ENCODE measurements at places on chromosomes 11 and 22.

GRCh38 chr22:49540913-49541692, 286.6 kb downstream of the BRD1 start:
- no peaks in the 10 kb centered on the region for H3K36me3 ChIP-seq
- DNase-seq: no peak
- no peak overlapping the region for H3K4me3 ChIP-seq
- H3K27ac ChIP-seq: no peak overlapping the region
- no peaks in the 10 kb centered on the region for H3K27me3 ChIP-seq
- H3K4me1 ChIP-seq: no peaks in the 10 kb centered on the region

- no peak overlapping the region for H3K4me3 ChIP-seq
- H3K27ac ChIP-seq: no peak overlapping the region
- DNase-seq: no peak
- peaks cover 81% of the 10 kb centered on the region for H3K36me3 ChIP-seq
These were observed 66.5 kb upstream of the PITPNB start for GRCh38 chr22:27985323-27986275.

DNA sequence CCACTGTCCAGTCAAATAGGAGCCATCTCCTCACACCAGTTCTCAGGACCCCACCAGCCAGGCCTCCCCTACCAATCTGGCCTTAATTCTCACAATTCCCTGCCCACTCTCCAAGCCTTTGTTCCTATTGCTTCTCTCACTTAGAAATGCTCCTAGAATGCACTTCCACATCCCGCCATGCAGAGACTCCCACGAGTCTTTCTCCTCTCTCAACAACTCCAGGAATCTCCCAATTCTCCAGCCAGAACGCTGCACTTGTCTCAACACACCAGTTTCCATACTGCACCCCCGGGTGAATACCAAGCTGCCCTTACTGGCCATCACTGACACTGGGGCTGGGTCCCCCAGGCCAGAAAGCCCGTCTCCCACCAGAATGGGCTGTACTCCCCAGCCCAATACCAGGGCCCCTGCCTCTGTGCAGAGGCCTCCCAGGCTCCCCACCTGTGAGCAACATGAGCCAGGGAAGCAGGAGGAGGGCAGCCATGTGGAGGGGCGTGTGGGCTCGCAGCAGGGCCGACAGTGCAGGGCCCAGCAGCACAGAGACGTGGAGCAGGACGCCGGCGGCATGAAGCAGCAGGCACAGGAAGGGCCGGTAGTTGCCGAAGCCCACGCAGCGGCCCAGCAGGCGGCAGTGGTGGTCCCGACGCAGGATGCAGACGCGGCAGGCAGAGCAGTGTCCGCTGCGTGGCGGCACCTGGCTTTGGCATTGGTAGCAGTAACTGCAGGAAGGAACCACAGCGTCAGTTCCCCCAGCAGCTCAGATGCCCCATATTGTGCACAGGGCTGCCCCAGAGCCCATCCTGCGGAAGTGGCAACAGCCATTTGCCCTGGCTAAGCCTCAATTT, 2.4 kb downstream of the ZDHHC24 start:
- H3K4me3 ChIP-seq: no peak overlapping the region
- peak overlapping the region; percentile 81 for H3K27ac ChIP-seq
- no peaks in the 10 kb centered on the region for H3K27me3 ChIP-seq
- peaks cover 36% of the 10 kb centered on the region for H3K36me3 ChIP-seq
- peaks cover 32% of the 10 kb centered on the region for H3K4me1 ChIP-seq
- peak; percentile 82 for DNase-seq

DNA sequence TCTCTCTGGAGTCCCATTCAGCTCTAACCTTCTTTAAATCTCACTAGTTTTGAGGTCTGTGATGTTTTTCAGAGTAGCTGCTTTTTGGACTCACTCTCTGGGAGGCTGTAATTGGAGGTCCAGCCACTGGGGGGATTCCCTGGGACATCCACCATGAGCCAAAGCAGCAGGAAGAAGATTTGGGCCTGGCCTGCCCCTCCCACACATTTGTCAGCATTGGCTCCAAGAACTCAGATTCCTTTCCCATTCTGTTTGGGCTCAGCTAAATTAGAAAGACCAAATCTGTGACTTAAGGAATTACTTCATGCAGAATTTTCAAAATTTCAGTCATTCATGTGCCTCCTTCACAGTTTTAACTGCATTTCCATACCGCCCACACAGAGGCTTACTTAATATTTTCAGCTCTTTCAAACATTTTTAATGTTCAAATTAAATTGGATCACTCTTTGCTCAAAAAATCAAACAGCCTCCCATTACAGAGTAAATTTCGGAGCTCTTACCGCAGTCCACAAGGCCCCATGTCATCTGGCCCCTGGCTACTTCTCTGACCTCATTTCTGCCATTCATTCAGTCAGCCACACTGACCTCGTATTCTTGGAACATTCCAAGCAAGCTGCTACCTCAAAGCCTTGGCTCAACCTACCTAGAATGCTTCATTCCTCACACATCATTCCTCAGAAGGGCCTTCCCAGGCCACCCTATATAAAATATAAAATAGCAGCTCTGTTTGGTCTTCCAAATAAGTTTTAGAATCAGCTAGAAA, 54.5 kb upstream of the RRAS2 start:
- peak; percentile 60 for DNase-seq
- H3K4me1 ChIP-seq: peaks cover 88% of the 10 kb centered on the region
- no peaks in the 10 kb centered on the region for H3K27me3 ChIP-seq
- H3K36me3 ChIP-seq: no peaks in the 10 kb centered on the region

DNA sequence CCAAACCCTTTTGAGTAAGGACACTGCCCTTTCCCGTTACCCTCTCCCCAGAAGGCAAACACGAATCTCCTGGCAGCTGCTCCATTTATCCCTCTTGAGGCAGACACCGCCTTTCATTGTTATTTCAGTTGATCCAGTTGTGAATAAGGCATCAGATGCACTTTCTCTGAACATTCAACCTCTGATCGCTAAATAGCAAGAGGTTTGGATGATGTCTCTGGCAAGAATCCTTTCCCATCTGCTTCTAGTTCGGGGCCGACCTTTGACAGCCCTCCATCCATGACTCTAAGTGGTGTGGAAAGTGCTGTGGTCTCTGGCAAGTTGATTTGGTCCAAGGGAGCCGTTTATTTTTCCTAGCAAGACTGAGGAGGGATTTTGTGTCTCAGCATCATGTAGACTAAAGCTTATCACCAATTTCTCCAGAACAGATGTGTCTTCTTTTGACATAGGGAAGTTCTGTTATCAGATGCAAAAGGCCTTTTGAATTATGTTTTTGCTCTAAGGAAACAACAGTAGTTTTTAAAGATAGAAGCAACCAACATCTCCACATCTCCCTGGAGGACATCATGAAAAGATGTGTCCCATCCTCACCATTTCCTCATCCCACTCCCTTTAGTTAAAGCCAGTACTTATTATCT, 123.6 kb downstream of the CCDC34 start:
- no peak overlapping the region for H3K4me3 ChIP-seq
- DNase-seq: no peak
- H3K4me1 ChIP-seq: no peaks in the 10 kb centered on the region

GRCh38 chr11:3914805-3915204, 59.3 kb downstream of the STIM1 start:
- no peak overlapping the region for H3K27ac ChIP-seq
- no peaks in the 10 kb centered on the region for H3K27me3 ChIP-seq
- peaks cover 14% of the 10 kb centered on the region for H3K4me1 ChIP-seq
- no peak overlapping the region for H3K4me3 ChIP-seq
- H3K36me3 ChIP-seq: no peaks in the 10 kb centered on the region

- DNase-seq: no peak
- no peaks in the 10 kb centered on the region for H3K27me3 ChIP-seq
- H3K27ac ChIP-seq: no peak overlapping the region
These were observed 43.3 kb downstream of the MYEOV start for GRCh38 chr11:69337211-69337721.

GRCh38 chr11:7418061-7418460, 67.2 kb upstream of the OLFML1 start:
- H3K27ac ChIP-seq: no peak overlapping the region
- H3K4me3 ChIP-seq: no peak overlapping the region
- no peaks in the 10 kb centered on the region for H3K36me3 ChIP-seq
- H3K4me1 ChIP-seq: no peaks in the 10 kb centered on the region

DNA sequence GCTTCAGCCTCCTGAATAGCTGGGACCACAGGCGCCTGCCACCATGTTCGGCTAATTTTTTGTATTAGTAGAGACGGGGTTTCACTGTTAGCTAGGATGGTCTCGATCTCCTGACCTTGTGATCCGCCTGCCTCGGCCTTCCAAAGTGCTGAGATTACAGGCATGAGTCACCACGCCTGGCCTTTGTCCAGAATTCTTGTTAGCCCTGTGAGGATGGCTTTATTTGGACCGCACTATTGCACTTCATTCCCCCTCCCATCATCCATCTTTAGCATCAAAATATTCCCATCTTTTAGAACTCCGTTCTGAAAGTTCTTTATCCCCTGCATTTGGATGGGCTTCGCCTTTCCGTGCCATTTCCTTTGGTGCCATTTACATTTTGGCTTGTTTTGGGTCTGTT, 2.6 kb downstream of the SAMM50 start:
- no peaks in the 10 kb centered on the region for H3K27me3 ChIP-seq
- no peak overlapping the region for H3K4me3 ChIP-seq
- H3K36me3 ChIP-seq: peaks cover under 1% of the 10 kb centered on the region
- no peak for DNase-seq
- H3K27ac ChIP-seq: no peak overlapping the region
- peaks cover 24% of the 10 kb centered on the region for H3K4me1 ChIP-seq

DNA sequence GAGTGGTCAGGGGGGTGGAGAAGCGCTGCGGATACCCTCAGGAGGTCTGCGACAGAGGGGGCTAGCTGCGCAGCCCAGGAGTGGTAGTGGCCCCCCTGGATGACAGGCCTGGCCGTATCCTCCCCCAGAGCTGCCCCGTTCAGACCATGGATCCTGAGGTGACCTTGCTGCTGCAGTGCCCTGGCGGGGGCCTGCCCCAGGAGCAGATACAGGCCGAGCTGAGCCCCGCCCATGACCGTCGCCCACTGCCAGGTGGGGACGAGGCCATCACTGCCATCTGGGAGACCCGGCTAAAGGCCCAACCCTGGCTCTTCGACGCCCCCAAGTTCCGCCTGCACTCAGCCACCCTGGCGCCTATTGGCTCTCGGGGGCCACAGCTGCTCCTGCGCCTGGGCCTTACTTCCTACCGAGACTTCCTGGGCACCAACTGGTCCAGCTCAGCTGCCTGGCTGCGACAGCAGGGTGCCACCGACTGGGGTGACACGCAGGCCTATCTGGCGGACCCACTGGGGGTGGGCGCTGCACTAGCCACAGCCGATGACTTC, 505 bp downstream of the NUDT22 start:
- peak overlapping the region; percentile 60 for H3K4me3 ChIP-seq
- peaks cover 63% of the 10 kb centered on the region for H3K4me1 ChIP-seq
- H3K36me3 ChIP-seq: peaks cover 30% of the 10 kb centered on the region
- DNase-seq: peak; percentile 79
- H3K27me3 ChIP-seq: no peaks in the 10 kb centered on the region

DNA sequence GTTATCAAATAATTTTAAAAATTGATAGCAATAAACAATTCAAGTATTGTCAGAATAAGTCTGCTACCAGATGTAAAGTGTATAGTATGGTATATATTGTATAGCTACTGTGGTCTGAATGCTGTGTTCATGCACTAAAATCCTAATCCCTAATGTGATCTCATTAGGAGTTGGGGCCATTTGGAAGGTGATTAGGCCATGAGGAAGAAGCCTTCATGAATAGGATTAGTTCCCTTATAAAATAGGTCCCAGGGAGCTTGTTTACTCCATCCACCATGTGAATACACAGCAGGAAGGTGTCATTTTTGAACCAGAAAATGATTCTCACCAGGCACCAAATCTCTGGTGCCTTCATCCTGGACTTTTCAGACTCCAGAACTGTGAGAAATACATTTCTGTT, 363.0 kb upstream of the CNTN5 start:
- no peaks in the 10 kb centered on the region for H3K27me3 ChIP-seq
- H3K4me3 ChIP-seq: no peak overlapping the region
- no peak for DNase-seq
- H3K27ac ChIP-seq: no peak overlapping the region
- H3K4me1 ChIP-seq: no peaks in the 10 kb centered on the region

DNA sequence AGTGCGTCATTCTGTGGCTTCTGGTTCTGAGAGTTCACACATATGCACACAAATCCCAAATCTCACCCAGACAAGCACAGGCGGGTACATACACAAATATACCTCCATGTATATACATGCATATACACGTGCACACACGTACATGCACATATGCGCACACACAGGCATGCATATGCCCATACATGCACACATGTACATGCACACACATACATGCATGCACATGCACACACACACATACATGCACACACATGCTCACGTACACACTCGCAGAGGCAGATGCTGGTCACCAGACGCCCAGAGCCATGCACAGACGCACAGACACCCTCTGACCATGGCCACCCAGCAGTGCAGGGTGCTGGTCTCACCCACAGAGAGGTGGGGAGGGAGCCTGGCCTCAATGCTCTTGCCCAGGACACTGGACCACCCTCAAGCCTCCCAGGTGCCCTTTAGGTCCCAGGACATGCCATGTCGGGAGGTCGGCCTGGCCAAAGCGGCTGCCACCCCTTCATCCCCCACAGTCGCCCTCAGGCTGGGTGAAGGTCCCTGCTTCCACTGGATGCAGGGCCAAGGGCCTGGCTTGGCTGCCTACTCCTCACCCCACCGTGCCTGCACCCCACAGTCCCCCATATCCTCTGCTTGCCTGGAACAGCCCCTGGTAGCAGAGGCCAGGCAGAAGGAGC, 9.5 kb downstream of the DUSP8 start:
- H3K27ac ChIP-seq: no peak overlapping the region
- H3K27me3 ChIP-seq: peaks cover 10% of the 10 kb centered on the region
- H3K36me3 ChIP-seq: no peaks in the 10 kb centered on the region
- no peak for DNase-seq
- no peak overlapping the region for H3K4me3 ChIP-seq

DNA sequence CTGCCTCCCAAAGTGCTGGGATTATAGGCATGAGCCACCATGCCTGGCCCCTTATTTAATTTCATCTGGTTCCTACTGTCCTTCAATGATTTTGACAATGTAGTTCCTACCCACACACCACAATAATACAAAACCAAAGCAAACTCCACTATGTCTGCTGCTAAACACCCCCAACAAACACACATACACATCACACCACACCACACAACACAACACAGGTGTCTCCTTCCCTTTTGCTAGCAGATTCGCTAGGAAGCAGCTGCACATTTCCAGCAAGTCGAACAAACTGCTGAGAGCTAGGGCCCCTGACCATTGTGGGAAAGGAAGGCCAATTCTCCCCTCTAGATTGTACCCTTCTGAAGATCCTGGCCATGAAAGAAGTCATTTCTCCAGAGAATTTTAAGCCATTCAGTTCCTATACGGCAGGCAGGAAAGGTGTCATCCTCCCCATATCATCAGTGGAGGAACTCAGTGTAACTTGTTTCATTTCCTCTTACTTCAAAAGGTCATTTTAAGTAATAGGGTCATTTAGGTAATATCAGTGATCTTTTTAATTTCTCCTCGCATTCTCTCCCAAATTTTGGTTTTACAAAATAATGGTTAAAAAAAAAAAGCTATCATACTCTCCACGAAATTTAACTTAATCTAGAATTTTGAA, 18.5 kb downstream of the NUMA1 start:
- DNase-seq: no peak
- peaks cover 49% of the 10 kb centered on the region for H3K36me3 ChIP-seq
- H3K27ac ChIP-seq: no peak overlapping the region
- no peak overlapping the region for H3K4me3 ChIP-seq

- DNase-seq: no peak
- no peaks in the 10 kb centered on the region for H3K4me1 ChIP-seq
- no peak overlapping the region for H3K4me3 ChIP-seq
- no peaks in the 10 kb centered on the region for H3K36me3 ChIP-seq
- H3K27me3 ChIP-seq: peaks cover 4% of the 10 kb centered on the region
- H3K27ac ChIP-seq: no peak overlapping the region
These were observed 272.8 kb downstream of the FAM76B start for GRCh38 chr11:95516786-95517185.

Measured in DND-41 (cell line).